Stimulated activated CD4-positive, alpha-beta T cell treated with anti-CD3 and anti-CD28 coated beads, Interleukin-2, amount 100 ng/mL, for 4 hours (primary cell): ENCODE measurements at places on chromosomes 2 and 18.

DNA sequence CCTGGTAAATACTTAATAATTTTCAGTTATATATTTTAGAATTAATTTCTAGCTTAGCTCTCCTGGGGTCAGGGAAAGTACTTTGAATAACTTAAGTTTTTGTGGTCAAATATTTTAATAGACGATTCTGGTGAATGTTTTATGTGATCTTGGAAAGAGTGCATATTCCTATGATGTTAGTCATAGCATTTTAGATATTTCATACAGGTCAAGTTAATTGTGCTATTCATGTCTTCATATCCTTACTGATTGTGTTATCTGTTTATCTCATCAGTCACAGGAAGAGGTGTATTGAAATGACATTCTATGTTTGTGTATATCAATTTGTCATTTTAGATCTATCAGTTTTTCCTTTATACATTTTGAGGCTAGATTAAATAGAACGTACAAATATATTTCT, 576.2 kb downstream of the CPS1 start:
- no peak for DNase-seq

GRCh38 chr18:8379187-8379941, 229.9 kb upstream of the RAB12 start:
- no peak for DNase-seq

DNA sequence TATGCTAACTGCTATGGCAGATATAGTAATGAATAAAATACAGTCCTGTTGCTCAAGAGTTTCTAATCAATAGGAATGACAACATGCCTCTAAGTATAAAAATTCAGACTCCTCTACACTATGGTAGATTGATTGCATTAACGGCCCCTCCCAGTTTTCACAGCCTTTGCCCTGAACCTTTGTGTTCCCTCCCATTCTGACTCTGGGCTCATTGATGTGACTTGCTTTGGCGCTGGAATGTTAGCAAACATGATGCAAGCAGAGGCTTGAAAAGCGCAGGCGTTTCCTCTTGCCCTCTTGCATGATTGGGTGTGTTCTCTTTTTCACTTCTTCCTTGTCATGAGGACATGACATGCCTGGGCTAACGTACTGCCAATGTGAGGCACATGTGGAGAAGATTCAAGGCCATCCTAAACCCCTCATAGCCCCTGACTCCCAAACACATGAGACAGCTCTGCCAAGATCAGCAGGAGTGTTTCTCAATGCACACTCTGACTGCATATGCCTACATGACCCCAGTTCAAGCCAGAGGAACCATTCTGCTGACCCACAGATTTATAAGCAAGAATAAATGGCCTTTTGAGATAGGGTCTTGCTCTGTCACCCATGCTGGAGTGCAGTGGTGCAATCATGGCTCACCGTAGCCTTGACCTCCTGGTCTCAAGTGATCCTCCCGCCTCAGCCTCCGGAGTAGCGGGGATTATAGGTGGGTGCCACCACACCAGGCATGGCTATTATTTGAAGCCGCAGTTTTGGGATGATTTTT, 49.7 kb upstream of the CD28 start:
- DNase-seq, result no peak

- no peak for DNase-seq
These were observed 9.8 kb upstream of the PAPOLG start for GRCh38 chr2:60746318-60746717.

GRCh38 chr18:79260023-79260422, 135.7 kb upstream of the NFATC1 start:
- no peak for DNase-seq
